GM06990 (cell line): ENCODE measurements at places on chromosomes 2 and 18.

DNA sequence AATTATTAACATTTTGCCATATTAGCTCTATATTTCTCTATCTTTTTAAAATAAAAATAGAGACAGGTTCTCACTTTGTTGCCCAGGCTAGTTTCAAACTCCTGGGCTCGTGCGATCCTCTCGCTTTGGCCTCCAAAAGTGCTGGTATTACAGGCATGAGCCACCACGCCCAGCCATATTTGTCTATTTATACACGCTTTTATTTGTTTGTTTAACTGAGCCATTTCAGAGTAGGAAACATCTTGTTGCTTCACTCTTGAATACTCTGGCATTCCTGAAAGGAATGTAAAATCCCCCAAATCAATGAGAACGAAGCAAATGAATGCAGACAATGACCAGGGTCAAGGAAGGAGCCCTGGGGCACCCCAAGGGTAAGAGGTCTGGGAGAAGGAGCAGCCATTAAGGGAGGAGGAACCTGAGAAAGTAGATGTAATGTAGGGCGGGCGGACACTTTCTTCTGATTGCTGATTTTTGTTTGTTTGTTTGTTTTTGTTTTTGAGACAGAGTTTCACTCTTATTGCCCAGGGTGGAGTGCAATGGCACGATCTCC is 31.7 kb upstream of the RAB1A start:
- no peak for DNase-seq

DNA sequence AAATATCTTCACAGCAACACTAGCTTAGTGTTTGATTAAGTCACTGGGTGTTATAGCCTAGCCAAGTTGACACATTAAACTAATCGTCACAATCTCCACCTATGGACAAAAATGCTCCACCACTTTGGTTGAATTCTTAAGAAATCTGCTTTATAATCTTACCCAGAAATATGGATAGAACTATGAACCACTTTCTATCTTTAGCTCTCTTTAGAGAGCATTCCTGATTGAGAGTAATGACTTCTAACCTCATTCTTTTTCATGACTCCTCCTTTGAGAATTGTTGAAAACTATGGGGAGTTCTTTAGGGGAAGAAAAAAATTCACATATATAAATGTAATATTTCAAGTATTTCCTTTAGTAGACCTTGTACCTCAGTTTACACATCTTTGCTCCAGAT is 1282.2 kb upstream of the ZEB2 start:
- no peak for DNase-seq

DNA sequence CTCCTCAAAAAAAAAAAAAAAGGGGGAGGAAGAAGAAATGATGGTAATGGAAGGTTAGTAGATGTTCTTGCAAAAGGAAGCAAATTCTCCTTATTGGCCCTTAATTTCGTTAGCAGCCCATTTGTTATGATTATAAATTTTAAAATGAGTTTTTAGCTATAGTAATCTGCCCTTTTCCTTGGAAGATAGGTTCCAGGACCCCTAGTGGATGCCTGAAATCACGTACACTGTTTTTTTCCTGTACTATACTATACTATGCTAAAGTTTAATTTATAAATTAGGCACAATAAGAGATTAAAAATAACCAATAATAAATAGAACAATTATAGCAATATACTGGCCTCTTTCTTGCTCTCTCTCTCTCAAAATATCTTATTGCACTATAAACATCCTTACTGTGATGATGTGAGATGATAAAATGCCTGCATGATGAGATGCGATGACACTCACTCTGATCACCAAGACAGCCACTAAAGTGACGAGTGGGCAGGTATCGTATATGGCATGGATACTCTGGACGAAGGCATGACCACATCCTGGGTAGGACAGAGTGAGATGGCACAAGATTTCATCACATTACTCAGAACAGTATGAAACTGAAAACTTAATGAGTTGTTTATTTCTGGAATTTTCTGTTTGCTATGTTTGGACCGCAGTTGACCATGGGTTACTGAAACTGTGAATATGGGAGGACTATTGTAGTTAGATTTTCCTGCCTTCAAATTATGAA is 87.2 kb downstream of the KCTD18 start:
- DNase-seq = no peak

GRCh38 chr2:239979243-239980023 is 45.7 kb downstream of the NDUFA10 start:
- DNase-seq = no peak

- no peak for DNase-seq
These were observed 1223.1 kb upstream of the ZEB2 start for GRCh38 chr2:145743011-145743410.

DNA sequence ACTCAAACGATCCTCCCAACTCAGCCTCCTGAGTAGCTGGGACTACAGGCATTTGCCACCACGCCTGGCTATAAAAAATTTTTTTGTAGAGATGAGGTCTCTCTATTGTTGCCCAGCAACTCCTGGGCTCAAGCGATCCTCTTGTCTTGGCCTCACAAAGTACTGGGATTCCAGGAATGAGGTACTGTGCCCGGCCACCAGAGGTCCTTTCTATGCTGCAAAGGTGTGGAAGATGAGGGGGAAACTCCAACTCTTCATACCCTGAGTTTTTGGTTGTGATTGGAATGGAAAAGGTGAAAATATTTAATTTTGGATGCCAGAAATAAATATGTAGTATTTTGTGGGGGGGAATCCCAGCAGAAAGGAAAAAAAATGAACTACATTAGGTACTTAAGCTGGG is 36.0 kb downstream of the MRPL33 start:
- no peak for DNase-seq

DNA sequence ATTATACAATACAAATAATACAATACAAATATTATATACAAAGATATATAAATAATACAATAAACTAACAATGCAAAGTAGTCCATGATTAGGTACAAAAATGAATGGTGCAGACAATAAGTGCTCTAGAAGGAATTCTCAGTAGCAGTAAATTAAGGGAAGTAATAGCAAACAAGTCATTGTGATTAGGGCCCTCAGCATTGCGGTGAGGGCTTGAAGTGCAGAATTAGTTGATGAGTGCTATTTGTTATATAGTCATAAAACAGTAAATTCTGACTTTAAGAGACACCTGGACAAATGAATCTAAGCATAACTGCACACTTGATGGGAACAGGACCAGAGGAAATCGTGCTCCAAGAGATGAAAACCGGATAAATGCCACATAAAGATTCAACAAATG is 74.9 kb downstream of the ANKRD44 start:
- DNase-seq = no peak

DNA sequence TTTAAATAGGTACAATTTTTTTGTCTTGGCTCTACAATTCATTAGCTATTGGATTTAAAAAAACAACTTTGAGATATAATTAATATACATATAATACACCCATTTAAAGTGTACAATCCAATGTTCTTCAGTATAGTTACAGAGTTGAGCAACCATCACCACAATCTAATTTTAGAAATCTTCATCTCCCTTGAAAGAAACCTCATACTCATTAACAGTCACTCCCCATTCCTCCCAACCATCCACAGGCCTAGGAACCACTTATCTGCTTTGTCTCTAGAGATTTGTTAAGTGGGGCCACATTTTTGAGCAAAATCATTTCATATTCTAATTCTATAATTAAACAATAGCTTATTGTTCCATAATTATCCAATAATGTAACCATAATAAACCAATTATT is 32.6 kb downstream of the MRPL33 start:
- DNase-seq = no peak
